Activated CD4-positive, CD25-positive, alpha-beta regulatory T cell treated with anti-CD3 and anti-CD28 coated beads, Interleukin-2, amount 50 U/mL, for 72 hours (primary cell): ENCODE measurements at places on chromosomes 5 and 9.

- no peak for DNase-seq
Measured at GRCh38 chr5:174500636-174501035, 223.7 kb upstream of the MSX2 start.

GRCh38 chr9:71928806-71929205 lies 17.4 kb downstream of the C9orf85 start:
- no peak for DNase-seq

GRCh38 chr5:131281133-131281867 lies 17.4 kb downstream of the CDC42SE2 start:
- DNase-seq, result no peak

GRCh38 chr9:136079916-136080246 lies 15.2 kb downstream of the NACC2 start:
- DNase-seq, result no peak

DNA sequence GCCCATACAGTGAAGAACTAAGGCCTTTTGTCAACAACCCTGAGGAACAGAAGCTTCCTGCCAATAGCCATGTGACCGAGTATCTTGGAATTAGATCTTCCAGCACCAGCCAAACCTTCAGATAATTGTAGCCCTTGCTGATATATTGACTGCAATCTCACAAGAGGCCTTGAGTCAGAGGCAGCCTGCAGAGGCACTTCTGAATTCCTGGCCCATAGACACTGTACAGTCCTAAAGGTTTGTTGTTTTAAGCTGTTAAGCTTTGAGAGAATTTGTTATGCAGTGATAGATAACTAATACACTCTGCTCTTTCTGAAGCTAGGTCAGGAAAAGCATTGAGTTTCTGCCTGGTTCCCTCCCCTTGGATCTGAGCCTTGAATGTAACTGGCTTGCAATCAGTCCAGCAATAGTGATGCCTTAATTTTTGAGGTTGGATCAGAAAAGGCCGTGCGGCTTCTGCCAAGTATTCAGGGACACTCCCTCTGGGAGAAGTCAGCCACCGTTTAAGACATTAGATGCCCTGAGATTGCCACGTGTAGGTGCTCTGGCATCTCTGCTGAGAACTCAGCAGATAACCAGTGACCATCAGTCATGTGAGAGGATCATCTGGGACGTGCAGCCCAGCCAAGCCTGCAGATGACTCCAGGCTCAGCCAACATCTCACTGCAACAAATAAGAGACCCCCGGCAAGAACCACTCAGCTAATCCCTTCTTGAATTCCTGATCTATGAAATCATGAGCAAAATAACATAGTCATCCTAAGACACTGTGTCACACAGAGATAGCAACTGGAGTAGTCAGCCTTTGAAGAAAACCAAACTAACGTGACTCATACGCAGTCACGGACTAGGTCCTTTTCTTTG lies 126.8 kb upstream of the STC2 start:
- DNase-seq, result no peak

DNA sequence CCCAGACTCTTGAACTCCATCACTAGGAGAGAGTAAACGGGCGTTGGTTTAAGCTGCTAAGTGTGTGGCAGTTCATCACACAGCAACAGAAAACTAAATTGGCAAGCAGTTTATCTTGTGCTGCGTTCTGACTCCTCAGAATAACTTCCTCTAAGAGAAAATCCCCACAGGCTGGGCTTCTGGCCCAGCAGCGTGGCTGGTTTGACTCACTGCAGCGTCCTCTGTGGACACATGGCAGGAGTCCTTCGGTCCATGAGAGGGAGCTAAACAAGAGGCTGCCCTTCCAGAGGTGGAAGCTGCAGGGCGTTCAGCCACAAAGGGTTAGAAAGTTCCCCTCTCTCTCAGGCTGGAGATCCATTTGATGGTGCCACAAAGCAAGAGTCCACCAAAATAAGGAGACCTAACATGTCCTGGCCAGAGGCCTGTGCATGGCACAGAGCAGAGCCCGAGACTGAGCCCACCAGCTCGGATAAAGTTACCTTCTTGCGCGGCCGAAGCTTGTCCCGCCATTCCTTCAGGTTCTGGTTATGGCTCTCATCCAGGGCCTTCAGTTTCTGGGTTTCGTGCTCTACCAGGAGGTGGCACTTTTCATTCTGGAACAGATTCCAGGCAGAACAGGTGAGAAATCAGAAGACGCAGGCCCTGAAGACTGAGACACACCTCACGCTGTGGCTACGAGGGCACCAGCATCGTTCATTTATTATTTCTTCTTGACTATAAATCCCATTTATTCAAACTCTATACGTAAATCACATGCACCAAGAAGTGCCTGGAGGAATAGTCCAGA lies 46.2 kb upstream of the FBXW11 start:
- DNase-seq, result no peak

- no peak for DNase-seq
Measured at GRCh38 chr9:96008502-96009222, 133.2 kb downstream of the ERCC6L2 start.

GRCh38 chr5:36957953-36958537 lies 81.5 kb downstream of the NIPBL start:
- no peak for DNase-seq

DNA sequence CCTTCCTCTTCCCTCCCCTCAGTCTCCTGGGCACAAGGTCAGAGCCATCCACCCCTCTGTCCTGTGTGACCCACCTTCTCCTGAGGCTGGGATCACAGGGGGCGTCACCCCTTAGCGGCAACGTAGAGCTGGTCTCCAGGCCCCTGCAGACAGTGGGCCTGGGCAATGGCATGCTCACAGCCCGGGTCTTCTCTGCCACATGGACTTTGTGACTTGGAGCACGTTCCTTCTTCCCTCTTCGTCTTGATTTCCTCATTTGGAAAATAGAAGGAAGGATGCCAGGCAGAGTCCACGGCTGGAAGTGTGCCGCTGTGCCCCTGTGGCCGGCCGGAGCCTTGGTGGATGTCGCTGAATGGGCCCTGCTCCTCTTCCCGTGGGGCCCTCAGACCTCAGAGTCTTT lies 10.0 kb downstream of the RXRA start:
- no peak for DNase-seq

- DNase-seq, result no peak
Measured at GRCh38 chr9:30913331-30913730, 1471.1 kb upstream of the ACO1 start.

GRCh38 chr9:112586599-112587155 lies 100.0 kb downstream of the KIAA1958 start:
- DNase-seq, result no peak
